ENCODE measurements at places on chromosomes 6 and 20.
A peak's percentile ranks its signal among the peaks of the same experiment; 100 is the strongest.

- DNase-seq, result no peak
Measured at GRCh38 chr6:78916411-78916810, 49.1 kb downstream of the IRAK1BP1 start.

- DNase-seq, result no peak
Measured at GRCh38 chr6:109527989-109528388, 45.0 kb upstream of the ZBTB24 start.

- DNase-seq, result no peak
Measured at GRCh38 chr6:119274197-119274595, 75.4 kb downstream of the MAN1A1 start.

DNA sequence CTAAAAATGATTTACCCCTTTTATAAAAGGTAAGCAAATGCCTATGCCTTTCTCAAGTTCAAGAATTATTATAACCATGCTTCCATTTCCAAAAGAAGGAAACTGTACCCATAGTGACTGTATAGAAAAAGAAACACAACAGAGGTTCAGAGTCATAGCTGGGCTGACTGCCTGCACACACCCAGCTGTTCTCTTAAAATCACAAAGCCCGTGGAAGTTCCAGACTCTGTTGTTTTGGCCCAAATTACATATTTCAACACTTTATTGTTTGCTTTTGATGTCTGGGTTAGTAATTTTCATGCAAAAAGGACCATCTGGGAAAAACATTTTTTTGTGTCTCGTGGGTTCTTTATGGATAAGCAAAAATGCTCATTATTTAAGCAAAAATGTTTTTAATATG lies 99.2 kb downstream of the LCA5 start:
- peak; percentile 76 for DNase-seq

DNA sequence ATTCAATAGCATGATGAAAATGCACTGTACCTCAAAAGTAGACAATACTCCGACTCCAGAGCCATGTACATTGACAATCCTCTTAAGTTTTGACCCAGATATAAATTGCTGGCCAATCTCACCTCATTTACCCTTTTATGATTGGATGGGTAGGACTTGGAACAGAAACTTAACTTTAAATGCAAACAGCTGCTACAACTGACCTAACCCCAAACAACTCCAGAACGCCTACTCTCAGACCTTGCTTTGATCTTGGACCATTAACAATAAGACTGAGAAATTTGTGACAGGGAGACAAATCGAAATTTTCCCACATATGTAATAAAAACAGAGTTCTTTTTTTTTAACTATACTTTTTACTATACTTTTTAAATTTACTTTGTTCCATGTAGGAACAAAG lies 200.5 kb upstream of the MCHR2 start:
- no peak for DNase-seq

GRCh38 chr20:17679941-17680835 lies 1.9 kb downstream of the RRBP1 start:
- DNase-seq, result peak; percentile 83

GRCh38 chr20:60591172-60591799 lies 633.1 kb downstream of the CDH26 start:
- no peak for DNase-seq

All from adipocyte (in vitro differentiated cells).